ENCODE measurements at places on chromosomes 6 and 20.

DNA sequence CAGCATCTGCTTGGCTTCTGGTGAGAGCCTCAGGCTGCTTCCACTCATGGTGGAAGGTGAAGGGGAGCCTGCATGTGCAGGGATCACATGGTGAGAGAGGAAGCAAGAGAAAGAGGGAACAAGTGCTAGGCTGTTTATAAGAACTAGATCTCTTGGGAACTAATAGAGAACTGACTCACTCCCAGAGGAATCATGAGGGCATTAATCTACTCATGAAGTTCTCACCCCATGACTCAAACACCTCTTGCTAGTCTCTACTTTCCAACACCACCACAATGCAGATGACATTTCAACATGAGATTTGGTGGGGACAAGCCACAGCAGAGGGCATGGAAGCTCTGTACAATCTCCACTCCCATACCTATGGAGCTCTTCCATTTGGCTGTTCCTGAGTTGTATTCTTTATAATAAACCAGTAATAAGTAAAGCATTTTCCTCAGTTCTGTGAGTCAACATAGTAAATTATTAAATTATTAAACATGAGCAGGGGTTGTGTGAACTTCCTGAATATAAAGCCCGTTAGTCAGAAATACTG lies 524.1 kb upstream of the NRSN1 start:
- DNase-seq: no peak

- peak; percentile 14 for DNase-seq
These were observed 243.3 kb downstream of the EPHA7 start for GRCh38 chr6:93176070-93176469.

GRCh38 chr6:44064089-44064947 lies 62.9 kb downstream of the MRPL14 start:
- DNase-seq: peak; percentile 78

DNA sequence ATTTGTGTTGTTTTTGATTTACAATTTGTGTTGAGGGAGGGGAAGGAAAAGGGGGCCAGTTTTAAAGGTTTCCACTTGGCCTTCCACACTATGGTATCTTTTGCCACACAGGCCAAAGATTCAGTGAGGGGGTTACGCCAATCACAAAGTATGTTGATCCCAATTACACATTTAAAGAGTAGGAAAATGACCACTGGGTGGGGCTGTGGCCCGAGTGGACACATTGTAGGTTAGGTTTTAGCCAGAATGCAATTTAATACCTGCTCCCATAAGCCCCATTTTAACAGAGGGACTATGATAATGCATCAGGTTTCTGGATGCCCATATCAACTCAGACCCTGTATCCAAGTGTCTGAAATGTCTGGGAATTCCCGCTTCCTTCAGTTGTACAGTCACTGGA lies 15.6 kb downstream of the VGLL2 start:
- DNase-seq: no peak

DNA sequence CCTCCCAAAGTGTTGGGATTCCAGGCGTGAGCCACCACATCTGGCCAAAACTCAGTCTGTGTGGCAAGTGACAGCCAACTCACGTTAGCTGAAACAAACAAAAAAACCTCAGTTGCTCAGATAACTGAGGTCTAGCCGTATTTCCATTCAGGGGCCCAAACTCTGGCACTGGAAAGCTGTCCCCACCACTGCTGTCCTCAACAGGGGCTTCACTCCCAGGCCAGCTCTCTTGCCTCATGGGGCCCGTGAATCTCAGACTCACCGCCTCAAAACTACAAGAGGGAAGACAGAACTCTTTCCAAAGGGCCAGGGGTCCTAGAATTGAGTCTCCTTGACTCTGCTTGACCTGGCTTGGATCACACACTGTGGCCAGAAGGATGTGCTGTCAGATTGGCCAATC lies 7.4 kb downstream of the TTPAL start:
- DNase-seq: no peak

GRCh38 chr20:43800186-43800585 lies 73.4 kb upstream of the GTSF1L start:
- DNase-seq: no peak

DNA sequence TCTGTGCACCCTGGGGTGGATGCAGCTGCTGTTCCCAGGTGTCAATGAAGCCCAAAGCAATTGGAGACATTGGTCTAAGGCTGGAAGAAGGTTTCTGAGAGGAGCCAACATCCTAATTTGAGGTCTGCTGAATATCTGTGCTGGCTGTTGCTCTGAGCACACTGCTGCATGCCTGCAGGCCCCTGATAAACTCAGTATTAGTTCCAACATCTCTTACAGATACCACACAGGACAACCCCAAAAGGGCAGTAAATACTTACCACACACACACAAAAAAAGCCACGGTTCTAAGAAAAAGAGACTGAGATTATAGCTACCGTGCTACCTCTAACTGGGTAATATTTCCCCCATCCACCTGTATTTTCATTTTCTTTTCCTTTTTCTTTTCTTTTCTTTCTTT lies 164.3 kb upstream of the SOX4 start:
- DNase-seq: no peak

- DNase-seq: peak; percentile 30
These were observed 114.4 kb downstream of the MTHFD1L start for GRCh38 chr6:150979826-150980350.

- DNase-seq: peak; percentile 81
These were observed 169.3 kb downstream of the OGFRL1 start for GRCh38 chr6:71457929-71458328.
